ENCODE measurements at places on chromosomes 3 and 15.

DNA sequence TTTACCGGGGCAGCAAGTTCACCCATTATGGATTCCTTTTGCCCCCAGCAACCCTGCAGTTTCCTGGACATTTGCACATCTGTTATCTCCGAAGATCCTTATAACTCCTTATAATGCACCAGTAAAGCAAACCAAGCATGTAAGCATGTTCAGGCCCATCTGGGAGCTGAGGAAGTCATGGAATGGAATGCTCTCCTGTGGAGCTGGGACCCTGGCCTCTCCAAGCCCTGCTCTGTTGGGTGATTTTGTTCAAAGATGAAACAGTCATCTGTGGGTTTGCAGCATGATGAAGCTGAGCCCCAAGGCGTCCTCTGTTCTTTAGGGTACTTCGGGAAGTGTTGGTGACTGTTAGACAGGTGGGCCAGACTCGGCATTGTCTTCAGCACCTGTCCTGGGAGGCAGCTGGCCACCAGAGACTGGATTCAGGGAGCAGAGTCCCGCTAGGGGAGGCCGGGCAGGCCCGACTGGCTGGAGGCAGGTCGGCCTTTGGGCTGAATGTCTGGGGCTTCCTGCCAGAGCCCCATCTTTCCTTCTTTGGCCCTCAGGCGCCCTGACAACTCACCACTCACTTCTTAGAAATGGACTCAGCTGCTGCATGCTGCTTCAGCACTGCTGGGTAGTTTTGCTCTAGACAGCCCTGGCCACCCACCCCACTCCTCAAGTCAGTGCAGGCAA lies 3.9 kb downstream of the DNAH1 start:
- DNase-seq = no peak

- DNase-seq = peak; percentile 30
These were observed 65.4 kb upstream of the PFN2 start for GRCh38 chr3:150035910-150036612.

DNA sequence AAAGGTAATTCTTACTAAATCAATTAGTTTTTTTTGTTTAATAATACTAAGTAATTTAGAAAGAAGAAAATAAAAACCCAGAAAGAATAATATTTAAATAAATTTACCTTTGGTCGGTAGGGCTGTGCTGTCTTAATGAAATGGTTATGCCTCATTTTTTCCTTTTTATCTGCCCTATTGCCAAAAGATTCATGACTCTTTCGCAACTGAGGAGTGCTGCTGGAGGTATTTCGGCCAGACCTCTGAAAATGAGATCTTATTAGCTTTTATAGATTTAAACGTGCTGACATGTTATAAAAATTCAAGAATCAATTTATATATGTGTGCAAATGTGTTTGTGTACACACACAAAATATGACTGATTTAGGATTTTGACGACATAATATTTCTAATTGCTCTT lies 67.1 kb upstream of the USP50 start:
- no peak for DNase-seq

GRCh38 chr3:133958071-133958805 lies 62.6 kb upstream of the RAB6B start:
- no peak for DNase-seq

DNA sequence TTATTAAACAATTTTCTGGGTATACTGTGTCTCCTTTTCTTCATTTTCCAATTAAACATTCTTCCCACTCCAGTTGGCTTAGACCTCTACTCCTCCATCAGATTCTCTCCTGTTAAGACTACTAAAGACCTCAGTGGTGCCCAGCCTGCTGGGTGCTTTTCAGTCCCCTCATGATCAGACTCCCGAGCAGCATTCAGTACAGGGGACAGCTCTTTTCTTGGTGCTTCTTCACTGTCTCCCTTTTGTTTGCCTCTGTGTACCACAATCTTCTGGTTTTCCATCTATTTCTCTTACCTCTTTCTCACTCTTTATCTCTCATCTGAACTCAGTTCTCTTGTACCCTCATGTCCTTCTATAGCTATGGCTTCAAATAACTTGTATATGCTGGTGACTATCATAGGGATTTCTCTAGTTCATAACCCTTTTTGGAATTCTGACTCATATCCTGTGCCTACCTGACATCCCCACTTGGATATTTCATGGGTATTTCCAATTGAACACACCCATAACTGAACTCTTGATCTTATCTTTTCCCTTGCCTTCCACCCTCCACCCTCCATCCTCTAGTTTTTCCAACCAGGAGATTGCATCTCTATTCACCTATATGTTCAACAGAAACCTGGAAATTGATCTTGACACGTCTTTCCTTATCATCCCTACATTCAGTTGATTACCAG lies 55.6 kb upstream of the ABHD10 start:
- DNase-seq = peak; percentile 43

GRCh38 chr3:63857311-63857710 lies 6.3 kb downstream of the THOC7 start:
- DNase-seq = peak; percentile 14

DNA sequence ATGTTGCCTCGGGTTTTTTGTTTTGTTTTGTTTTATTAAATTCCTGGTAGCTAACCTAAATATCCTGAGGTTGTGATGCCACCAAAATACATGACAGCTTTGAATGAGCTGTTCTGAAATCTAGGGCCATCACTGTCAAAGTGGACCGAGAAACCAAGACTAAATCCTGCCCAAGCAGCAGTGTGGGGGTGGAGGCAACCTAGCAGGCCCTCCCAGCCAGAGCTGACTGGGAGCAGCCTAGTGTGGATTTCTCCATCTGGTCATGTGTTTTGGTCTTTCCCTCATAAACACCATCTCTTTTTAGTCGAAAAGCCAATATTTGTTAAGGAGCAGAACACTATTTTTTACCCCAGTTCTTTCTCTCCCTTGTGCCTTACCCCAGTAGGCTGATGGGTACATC lies 52.2 kb downstream of the LARS2 start:
- DNase-seq = no peak

GRCh38 chr3:177473903-177474302 lies 276.6 kb upstream of the TBL1XR1 start:
- no peak for DNase-seq

GRCh38 chr15:86649277-86649676 lies 569.6 kb downstream of the AGBL1 start:
- DNase-seq = no peak

DNA sequence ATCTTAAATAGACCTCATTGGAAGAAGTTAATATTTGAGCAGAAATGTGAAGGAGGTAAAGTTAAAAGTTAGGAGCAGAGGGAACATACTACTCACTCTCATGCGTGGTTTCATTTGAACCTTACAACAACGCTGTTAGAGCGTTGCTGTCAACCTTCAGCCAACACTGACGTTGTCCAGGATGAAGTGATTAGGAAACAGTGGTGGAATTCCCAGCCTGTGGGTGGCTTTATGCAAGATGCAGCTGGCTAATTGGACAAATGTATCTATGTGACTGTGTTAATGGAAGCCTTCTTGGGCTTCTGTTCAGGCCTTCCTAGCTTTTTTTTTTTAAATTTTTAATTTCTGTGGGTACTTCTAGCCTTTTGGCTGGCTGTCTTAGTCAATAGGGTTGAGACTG lies 40.5 kb downstream of the PTPRG start:
- DNase-seq = no peak

DNA sequence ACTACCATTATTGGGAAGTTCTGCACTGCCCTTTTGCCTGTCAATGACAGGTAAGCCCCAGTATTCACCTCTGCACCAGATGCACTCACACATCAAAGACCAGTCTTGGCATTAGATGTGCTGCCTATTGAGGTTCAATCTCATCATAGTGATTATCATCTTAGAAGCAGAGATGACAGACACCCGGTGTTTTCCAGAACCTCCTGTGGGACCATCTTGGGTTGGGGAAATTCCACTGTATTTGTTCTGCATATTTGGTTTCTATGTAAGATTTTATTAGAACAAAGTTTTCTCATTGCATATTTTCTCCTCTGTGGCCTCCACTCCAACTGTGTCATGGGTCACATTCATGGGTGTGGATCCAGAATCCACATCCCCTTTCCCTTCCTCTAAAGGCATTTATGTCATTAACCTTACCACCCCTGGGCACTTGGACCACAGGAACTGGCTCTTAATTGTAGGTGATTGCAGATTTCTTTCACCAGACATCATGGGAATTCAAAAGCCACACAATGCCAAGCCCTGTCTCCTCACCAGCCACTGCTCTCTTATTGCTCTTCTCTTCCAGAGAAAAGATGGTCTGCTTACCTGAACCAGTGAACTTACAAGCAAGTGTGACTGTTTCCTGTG lies 31.2 kb downstream of the PLA1A start:
- peak; percentile 86 for DNase-seq

DNA sequence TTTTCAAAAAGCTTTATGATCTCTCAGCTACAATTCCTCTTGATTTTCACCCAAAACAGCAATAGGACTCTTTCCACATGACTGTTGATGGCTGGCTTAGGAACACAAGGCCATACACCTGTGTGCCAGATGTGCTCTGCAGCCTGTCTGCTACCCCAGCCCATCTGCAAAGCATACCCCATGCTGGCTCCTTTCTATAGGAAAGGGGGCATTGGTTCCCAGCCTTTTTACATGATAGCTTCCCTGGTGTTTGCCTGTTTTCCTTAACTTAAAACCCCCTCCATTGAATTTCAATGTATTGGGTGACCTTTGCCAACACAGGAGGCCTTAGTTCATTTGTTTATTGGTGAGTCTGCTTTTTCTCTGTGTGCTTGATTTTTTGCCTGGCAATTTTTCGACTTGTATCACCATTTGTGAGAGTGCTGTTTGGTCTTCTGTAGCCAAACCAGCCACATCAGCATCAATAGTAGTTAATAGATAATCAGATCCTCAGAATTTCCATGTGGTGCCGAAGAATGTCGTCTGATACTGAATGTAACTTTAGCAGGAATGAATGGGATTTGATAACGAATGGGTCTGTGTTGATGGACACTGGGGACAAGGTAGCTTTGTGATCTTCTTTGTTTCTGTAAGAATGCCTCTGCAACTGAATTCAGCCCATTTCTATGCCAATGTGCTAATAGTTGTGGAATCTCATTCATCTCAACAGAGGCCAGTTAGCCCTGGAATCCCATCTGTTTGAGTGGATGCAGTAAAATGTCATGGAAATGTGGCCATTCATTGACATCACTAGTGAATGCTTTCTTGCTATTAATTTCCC lies 272.2 kb upstream of the RARB start:
- peak; percentile 81 for DNase-seq

- DNase-seq = peak; percentile 35
These were observed 52.6 kb upstream of the ULK4 start for GRCh38 chr3:42014458-42014920.

GRCh38 chr3:146705225-146705624 lies 100.1 kb upstream of the PLSCR5 start:
- no peak for DNase-seq

GRCh38 chr3:117282566-117282965 lies 573.0 kb downstream of the TUSC7 start:
- DNase-seq = no peak

DNA sequence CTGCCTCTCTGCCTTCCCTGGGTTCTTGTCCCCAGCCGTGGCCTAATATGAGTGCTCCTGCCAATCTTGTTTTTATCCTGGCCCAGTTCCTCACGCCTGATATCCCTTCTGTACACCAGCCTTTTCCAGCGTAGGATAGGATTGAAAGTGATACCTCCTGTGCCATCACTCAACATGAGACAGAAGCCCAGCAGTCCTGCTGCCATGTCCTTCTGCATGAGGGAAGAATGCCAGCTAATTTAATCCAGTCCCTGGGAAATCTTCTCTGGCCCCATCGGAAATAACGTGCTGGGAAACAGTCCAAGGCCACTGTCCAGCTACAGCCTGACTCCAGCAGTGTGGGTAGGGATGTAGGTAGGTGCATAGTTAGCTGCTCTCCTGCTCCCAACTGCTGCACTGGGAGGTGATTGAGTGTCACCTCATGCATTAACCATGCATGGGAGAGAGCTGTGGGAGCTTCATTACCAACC lies 92.0 kb upstream of the TPM1 start:
- DNase-seq = no peak

GRCh38 chr3:156581954-156582353 lies 27.0 kb upstream of the SSR3 start:
- no peak for DNase-seq

DNA sequence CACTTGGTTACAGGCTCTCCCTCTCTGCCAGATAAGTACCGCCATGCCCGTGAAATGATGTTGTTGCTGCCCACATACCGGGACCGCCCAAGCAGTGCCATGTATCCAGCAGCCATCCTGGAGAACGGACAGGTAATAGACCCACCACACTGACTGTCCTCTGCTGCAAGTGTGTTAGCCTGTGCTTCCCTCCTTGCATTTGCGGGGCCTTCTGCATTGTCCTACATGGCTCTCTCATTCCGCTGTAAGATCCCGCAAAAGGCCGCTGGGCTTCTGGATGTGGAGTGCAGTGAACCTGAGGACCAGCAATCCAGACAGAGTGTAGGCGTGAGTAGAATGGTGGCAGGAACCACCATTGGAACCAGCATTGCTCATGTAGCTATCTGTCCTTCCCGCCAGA lies 10.6 kb upstream of the MANF start:
- no peak for DNase-seq

GRCh38 chr15:74373056-74373650 lies 5.7 kb upstream of the CYP11A1 start:
- no peak for DNase-seq

GRCh38 chr15:85004550-85004949 lies 22.9 kb downstream of the PDE8A start:
- no peak for DNase-seq

DNA sequence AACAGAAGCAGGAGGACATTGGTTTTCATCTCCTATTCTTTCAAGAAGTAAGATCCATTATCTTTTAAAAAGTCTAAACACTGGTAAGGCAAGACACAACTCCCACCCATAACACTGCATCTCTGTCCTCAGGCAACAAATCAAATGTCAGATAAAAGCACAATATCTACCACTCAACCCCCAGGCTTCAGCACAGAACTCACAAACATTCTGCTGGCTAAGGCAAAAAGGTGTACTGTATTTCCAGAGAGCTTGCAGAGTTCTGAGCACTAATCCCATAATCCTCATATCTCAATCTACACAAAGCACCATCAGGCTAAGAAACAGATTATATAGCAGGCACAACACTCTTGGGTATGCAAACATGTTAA lies 20.9 kb downstream of the RAF1 start:
- DNase-seq = no peak

DNA sequence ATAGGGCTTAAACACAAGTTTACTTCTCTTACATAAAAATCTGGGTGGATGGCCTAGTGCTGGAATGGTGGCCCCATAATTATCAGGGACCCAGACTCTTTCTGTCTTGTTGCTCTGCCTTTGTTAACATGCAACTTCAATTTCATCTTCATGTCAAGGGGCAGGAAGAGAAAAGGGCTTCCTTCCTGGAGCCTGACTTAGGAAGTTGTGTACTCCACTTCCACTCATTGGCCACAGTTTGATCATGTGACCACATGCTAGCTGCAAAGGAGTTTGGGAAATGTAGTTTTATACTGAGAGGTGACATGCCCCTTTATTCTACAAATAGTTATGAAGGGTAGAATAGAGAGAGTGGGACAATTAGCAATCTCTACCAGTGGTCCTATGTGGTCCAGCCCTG lies 39.3 kb downstream of the RHCG start:
- DNase-seq = peak; percentile 56

- peak; percentile 9 for DNase-seq
These were observed 10.9 kb downstream of the ARIH2 start for GRCh38 chr3:48929358-48930035.
